ENCODE measurements at places on chromosomes 2 and 18.

DNA sequence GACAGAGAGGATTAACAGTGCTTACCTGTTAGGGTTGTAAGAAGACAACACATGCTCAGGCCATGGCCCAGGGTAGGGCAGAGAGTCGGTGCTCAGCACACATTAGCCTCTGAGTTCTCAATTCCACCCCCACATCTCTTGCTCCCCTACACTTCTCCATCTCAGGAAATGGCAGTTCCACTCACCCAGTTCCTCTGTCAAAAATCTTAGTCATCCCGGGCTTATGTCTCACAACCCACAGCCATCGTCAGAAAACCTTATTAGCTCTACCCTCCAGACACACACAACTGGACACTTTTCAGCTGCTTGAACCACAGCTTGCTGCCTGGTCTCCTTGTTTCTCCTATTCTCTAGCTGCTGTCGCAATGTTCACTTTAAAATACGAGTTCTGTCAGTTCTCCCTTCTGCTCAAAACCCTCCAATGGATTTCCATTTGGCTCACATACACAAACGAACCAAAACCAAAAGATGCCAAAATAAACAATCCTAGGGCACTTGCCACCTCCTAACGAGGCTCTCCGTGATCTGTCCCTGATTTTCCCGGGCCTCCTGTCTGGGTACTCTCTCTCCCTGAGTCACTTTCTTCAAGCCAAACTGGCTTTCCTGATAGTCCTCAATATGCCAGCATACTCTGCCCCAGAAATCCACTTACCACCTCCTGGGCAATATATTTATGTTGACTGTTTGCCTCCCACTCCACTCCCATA, 89.7 kb downstream of the KCTD1 start:
- no peak for DNase-seq

DNA sequence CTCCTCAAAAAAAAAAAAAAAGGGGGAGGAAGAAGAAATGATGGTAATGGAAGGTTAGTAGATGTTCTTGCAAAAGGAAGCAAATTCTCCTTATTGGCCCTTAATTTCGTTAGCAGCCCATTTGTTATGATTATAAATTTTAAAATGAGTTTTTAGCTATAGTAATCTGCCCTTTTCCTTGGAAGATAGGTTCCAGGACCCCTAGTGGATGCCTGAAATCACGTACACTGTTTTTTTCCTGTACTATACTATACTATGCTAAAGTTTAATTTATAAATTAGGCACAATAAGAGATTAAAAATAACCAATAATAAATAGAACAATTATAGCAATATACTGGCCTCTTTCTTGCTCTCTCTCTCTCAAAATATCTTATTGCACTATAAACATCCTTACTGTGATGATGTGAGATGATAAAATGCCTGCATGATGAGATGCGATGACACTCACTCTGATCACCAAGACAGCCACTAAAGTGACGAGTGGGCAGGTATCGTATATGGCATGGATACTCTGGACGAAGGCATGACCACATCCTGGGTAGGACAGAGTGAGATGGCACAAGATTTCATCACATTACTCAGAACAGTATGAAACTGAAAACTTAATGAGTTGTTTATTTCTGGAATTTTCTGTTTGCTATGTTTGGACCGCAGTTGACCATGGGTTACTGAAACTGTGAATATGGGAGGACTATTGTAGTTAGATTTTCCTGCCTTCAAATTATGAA, 87.2 kb downstream of the KCTD18 start:
- no peak for DNase-seq

DNA sequence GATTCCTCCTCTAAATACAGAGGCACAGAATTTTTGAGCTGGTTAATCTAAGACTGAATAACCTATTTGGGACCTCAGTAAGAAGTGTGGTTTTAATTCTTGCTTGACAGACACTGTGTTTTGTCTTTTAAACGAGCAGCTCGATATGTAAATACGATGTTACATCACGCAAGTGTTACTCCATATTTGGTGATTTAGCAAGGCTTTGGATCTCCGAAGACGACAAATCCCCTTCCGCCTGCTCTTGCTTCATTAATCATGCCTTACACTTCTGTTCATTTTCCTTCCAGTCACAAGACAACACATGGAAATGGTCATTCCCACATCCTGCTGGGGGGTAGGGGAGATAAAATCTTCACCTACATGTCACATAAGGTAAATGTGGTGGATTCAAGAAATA, 9.4 kb downstream of the BCL11A start:
- no peak for DNase-seq

DNA sequence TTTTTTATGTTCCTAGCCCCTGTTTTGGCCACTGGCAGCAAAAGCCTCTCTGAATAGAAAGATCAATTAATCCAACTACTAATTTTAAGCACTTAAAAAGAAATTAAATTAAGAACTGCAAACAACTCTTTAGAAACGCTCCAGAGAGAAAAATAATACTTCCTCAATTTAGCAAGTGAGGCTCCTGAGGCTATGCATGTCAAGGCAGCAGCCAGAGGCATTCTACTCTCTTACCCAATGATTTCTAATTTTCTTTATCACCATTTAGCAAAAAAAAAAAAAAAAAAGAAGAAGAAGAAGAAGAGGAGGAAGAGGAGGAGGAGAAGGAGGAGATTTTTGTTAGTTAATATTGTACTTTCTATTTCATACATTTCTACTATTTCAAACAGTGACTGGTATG, 68.5 kb downstream of the TMEM237 start:
- no peak for DNase-seq

GRCh38 chr2:98924910-98925309, 11.1 kb downstream of the CRACDL start:
- no peak for DNase-seq
